ENCODE measurements at places on chromosomes 12 and 14. TPM values are rescaled to one million over a fixed set of nuclear protein-coding genes. Genes with fewer than 3 reads are reported as not detected.

TSHR gene
- total RNA-seq, result 0.41 TPM

DNA sequence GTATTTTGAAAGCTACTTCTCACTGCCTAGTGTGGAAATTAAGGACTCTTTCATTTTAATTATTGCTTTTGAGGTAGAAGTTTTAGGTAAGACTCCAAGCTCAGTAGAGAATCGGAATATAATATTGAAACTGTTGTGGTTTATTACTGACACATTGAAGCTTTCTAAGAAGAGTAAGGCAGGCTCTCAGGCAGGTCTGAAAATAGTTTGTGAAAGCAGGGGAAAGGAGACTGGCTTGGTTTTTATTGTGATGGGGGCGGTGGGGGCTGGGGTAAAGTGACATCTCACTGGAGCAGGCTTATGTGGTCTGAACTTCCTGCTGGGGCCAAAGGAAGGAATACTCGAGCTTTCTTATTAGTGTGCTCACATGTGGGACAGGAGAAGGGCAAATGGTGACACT, 79.5 kb downstream of the OTOGL start:
- DNase-seq, result no peak

GRCh38 chr12:47964106-47964728, 821 bp downstream of the TMEM106C start:
- no peak for DNase-seq

GRCh38 chr14:52913271-52913670, 37.6 kb downstream of the FERMT2 start:
- DNase-seq, result no peak

DNA sequence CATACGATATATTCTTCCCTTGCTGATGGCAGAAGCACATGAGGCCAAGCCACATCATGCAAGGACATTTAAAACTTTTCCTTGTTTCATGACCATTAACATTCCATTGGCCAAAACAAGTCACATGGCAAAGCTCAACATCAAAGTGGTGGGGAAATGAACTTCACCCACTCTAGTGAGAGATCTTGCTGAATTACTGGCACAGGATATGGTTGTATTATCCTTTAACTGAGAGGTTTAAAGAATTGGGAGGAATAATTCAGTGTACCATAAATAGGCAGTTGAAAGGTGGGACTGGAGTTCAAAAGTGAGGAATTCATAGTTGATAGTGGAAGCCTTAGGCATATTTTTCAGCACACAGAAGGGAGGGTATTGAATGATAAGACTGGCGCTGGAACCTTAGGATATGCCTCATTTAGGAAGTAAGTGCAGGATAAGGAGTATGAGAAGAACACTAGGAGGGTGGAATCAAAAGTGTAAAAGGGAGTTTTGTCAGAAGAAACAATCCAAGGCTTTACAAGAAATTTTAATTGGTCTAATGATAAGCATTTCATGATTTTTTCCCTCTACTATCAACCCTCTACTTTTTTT, 398.8 kb downstream of the C12orf75 start:
- no peak for DNase-seq

- DNase-seq, result no peak
Measured at GRCh38 chr12:6216581-6216980, 16.4 kb downstream of the CD9 start.

DNA sequence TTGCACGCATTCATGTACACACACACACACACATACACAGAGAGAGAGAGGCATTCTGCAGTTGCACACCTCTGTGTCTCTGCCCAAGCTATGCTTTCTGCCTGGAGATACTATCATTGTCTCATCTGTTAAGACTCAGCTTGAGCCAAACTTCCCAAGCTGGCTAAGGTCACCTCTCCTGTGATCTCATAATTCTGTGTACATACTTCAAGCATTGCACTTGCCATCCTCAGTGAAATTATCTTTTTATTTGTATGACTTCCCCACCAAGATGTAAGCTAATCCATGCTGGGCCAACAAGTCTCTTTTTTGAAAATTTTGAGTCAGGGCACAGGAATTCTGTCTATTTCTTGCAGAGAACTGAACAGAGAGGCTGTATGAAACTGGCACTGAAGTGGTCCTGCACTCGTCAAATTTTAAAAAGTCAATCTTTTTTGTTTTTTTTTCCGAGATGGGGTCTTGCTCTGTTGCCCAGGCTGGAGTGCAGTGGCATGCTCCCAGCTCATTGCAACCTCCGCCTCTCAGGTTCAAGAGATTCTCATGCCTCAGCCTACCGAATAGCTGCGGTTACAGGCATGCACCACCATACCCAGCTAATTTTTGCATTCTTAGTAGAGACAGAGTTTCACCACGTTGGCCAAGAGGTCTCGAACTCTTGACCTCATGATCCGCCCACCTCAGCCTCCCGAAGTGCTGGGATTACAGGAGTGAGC, 44.3 kb downstream of the TMTC1 start:
- DNase-seq, result no peak

GRCh38 chr14:101665478-101666078, 95.9 kb upstream of the PPP2R5C start:
- peak; percentile 14 for DNase-seq

DNA sequence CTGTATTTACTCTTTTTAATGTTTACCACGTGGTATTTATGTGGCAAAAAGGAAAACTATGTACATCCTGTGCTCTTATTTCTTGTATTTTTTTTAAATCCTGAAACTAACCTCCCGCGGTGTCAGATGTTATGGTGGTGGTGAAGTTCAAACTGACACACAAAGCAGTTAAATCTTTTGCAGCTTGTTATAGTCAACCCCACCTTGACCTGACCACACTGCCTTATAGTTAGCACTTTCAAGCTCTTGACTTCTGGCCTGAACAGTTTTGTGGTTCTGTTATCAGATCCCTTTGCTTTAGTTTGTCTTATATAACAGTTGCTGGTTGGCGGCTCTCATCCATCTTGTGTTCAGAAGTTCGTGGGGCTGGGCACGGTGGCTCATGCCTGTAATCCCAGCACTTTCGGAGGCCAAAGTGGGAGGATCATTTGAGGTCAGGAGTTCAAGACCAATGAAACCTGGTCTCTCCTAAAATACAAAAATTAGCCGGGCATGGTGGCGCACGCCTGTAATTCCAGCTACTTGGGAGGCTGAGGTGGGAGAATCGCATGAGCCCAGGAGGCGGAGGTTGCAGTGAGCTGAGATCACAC, 2.1 kb downstream of the UNG start:
- no peak for DNase-seq

DNA sequence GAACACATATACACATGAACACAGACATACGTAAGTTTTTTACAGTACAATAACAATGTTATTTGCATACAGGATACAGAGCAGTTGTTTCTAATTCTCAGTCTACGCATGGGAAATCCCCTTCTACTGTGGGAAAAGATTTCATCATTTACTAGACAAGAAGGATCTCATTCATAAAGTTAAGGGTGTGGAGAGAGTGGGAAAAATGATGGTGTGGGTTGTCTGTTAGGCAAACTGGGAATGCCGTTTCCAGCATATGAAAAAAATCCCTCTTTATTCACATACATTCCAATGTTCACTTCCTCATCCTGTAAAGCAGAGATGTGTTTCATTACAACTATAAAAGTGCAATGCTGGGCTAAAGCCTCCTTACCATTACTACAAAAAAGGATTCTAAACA, 120.9 kb downstream of the SINHCAF start:
- DNase-seq, result no peak

GRCh38 chr12:51721282-51721940, 127.1 kb downstream of the FIGNL2 start:
- DNase-seq, result peak; percentile 43

GRCh38 chr14:37901978-37902377, 305.7 kb upstream of the SSTR1 start:
- no peak for DNase-seq

- no peak for DNase-seq
Measured at GRCh38 chr14:57918791-57919190, 52.9 kb upstream of the SLC35F4 start.

GRCh38 chr12:38386205-38386985, 69.8 kb downstream of the ALG10B start:
- no peak for DNase-seq

DNA sequence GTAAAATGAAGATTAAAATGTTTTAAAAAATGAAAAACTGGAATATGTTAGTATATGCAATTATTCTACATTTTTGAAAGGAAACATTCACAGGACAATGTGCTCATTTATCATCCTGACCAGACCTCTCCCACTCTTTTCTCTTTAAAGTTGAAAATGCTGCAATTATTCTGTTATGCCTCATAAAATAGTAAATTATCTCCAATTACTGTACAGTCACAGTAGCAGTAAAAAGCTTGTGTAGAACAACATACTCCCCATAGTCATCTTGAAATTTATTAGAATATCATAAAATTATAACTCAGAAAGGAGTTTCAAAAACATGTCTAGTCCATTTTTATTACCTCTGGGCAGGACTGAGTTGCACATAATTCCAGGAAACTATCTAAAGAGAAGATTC, 250.3 kb downstream of the SYT1 start:
- no peak for DNase-seq

INHBC gene
- not detected for total RNA-seq

Measured in frontal cortex (tissue), 4 donors.